ENCODE measurements at places on chromosomes 13 and 19.
A peak's percentile ranks its signal among the peaks of the same experiment; 100 is the strongest.

- H3K4me3 ChIP-seq = no peak overlapping the region
- no peak overlapping the region for H3K27ac ChIP-seq
- DNase-seq = no peak
- H3K27me3 ChIP-seq = no peaks in the 10 kb centered on the region
- no peaks in the 10 kb centered on the region for H3K4me1 ChIP-seq
- no peaks in the 10 kb centered on the region for H3K36me3 ChIP-seq
These were observed 887.6 kb upstream of the SLC10A2 start for GRCh38 chr13:103953859-103954258.

DNA sequence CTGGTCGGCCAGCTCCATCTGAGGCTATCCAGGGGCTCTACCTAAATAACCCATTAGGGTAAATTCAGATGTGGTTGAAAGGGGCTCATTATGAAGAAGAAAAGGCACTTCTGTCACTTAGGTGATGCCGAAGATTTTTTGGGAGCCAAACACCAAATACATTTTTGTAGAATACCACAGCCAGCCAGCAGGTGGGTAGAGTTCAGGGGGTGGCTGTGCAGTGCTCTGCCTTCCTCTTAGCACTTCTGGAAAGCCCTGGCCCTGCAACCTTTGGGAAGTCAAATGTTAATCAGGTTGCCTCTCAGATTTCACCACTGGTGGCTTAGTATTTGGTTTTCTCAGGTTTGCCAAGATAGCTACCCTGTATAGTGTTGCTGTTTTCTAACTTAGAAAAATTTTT, 18.5 kb upstream of the GPR18 start:
- no peak overlapping the region for H3K4me3 ChIP-seq
- peaks cover 6% of the 10 kb centered on the region for H3K4me1 ChIP-seq
- no peak overlapping the region for H3K27ac ChIP-seq
- H3K36me3 ChIP-seq = peaks cover 14% of the 10 kb centered on the region
- H3K27me3 ChIP-seq = no peaks in the 10 kb centered on the region

DNA sequence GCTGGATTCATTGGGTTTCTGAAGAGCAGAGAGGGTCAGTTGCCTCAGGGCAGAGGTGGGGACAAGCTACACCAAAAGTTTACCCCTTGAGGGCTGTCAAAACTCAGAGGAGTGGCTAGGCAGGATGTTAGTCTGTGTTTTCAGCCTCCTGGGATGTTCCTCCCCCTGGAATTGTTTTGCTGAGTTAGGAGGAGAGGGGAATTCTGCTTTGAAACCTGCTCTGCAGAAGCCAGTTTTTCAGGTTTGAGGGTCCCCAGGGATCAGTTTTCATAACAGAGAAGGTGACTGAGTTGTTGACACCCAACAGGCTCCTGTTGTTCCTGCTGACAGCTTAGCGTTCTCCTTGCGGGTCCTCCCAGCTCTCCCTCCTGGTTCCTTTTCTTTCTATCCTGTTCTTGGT, 121.9 kb upstream of the TMTC4 start:
- H3K27ac ChIP-seq = no peak overlapping the region
- no peaks in the 10 kb centered on the region for H3K4me1 ChIP-seq
- DNase-seq = no peak
- H3K36me3 ChIP-seq = no peaks in the 10 kb centered on the region

- no peak overlapping the region for H3K27ac ChIP-seq
- DNase-seq = no peak
- H3K4me1 ChIP-seq = no peaks in the 10 kb centered on the region
- H3K27me3 ChIP-seq = no peaks in the 10 kb centered on the region
These were observed 2526.7 kb upstream of the PCDH20 start for GRCh38 chr13:63942372-63942771.

DNA sequence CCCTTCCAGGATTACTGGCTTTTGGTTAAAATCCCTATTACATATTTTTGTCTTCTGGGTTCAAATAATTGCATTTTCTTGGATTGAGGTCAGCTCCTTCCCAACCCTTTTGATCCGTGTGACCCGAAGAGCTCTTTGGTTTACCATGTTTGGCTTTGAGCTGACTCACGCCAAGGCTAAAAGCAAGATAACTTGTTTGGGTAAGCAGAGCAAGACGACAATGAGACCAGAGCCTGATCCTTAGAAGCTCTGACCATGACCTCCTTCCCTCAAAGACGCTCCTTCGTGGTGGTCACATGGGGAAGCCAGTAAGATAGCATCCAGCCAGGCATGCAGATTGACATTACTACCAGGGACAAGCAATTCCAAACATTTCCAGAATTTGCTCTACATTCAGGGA, 153.8 kb downstream of the DCT start:
- H3K4me3 ChIP-seq = no peak overlapping the region
- H3K4me1 ChIP-seq = peaks cover 8% of the 10 kb centered on the region
- no peak overlapping the region for H3K27ac ChIP-seq
- no peak for DNase-seq
- H3K36me3 ChIP-seq = no peaks in the 10 kb centered on the region

GRCh38 chr13:77616027-77616426, 80.5 kb downstream of the SCEL start:
- no peaks in the 10 kb centered on the region for H3K27me3 ChIP-seq
- H3K36me3 ChIP-seq = no peaks in the 10 kb centered on the region
- no peak overlapping the region for H3K27ac ChIP-seq
- DNase-seq = no peak
- no peak overlapping the region for H3K4me3 ChIP-seq
- H3K4me1 ChIP-seq = no peaks in the 10 kb centered on the region

GRCh38 chr19:39182174-39182505, 14.6 kb upstream of the NCCRP1 start:
- no peaks in the 10 kb centered on the region for H3K27me3 ChIP-seq
- no peak overlapping the region for H3K4me3 ChIP-seq
- H3K4me1 ChIP-seq = no peaks in the 10 kb centered on the region
- DNase-seq = no peak
- H3K36me3 ChIP-seq = peaks cover 17% of the 10 kb centered on the region

DNA sequence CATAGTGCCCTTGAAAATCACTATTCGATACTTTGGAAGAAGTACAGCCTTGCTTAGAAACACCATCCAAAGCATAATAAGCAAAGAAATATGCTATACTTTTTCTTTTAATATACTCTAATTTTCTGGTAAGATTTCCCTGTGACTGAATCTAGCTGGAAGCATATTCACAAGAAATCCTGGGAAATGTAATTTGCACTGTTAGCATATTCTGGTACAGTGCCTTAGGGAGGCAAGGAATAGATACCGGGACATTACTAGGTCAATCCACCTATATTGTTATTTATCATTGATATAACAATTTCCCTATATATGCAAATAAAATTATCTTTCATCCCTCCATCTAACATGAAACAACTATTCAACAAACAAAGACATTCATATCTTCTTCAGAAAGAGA, 1131.3 kb upstream of the PRR20A start:
- no peaks in the 10 kb centered on the region for H3K4me1 ChIP-seq
- H3K36me3 ChIP-seq = no peaks in the 10 kb centered on the region
- H3K4me3 ChIP-seq = no peak overlapping the region
- DNase-seq = no peak

- peaks cover 4% of the 10 kb centered on the region for H3K4me1 ChIP-seq
- H3K27ac ChIP-seq = peak overlapping the region; percentile 15
- no peaks in the 10 kb centered on the region for H3K36me3 ChIP-seq
- no peak overlapping the region for H3K4me3 ChIP-seq
These were observed 51.1 kb downstream of the TNFRSF19 start for GRCh38 chr13:23621316-23621645.
